ENCODE measurements at places on chromosomes 6 and 20.

- no peak for DNase-seq
These were observed 38.5 kb downstream of the EYA2 start for GRCh38 chr20:46933150-46933549.

DNA sequence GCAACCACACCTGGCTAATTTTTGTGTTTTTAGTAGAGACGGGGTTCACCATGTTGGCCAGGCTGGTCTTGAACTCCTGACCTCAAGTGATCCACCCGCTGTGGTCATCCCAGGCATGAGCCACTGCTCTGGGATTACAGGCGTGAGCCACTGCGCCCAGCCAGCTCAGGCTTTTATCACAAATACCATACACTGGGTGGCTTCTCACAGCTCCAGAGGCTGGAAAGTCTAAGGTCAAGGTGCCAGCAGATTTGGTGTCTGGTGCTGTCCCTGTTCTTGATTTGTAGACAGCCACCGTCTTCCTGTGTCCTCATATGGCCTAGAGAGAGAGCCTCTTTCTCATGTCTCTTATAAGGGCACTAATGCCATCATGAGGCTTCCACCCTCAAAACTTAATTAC lies 25.9 kb downstream of the SHLD1 start:
- DNase-seq, result no peak

GRCh38 chr6:3489961-3490624 lies 33.2 kb upstream of the SLC22A23 start:
- no peak for DNase-seq

DNA sequence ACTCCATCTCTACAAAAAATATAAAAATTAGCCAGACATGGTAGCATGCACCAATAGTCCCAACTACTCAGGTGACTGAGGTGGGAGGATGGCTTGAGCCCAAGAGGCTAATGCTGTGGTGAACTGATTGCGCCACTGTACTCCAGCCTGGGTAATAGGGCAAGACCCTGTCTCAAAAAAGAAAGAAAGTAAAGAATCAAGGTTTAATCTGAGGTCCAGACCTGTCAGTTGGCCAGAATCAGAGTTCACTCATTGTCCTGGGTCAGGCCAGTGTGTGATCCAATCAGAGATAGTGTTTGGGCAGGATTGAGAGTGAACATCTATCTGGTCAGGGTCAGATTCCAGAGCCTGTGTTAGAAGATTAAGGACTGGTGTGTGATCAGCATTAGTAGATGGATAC lies 15.5 kb downstream of the TMEM63B start:
- DNase-seq, result no peak

DNA sequence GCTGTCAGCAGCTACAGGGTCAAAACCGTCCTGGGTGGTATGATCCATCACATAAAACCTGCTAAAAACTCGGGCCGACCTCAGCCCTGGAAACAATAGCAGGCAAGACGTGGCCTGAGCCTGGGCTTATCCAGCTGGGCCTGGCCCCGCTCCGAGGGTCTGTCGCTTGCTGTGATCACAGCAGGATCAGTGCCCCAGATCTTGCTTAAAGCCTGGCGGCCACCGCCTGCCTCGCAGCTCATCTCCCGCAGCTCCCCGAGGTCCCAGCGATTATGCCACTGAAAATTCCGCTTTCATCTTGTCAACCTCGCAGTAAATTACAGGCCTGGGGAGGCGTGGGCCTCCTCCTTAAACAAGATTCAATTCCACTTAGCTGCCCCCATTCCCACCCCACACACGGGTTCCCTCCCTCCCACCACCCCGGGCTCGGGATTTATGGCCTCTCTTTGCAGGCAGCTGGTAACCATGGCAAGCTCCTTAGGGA lies 40.1 kb downstream of the CDH22 start:
- DNase-seq, result no peak

DNA sequence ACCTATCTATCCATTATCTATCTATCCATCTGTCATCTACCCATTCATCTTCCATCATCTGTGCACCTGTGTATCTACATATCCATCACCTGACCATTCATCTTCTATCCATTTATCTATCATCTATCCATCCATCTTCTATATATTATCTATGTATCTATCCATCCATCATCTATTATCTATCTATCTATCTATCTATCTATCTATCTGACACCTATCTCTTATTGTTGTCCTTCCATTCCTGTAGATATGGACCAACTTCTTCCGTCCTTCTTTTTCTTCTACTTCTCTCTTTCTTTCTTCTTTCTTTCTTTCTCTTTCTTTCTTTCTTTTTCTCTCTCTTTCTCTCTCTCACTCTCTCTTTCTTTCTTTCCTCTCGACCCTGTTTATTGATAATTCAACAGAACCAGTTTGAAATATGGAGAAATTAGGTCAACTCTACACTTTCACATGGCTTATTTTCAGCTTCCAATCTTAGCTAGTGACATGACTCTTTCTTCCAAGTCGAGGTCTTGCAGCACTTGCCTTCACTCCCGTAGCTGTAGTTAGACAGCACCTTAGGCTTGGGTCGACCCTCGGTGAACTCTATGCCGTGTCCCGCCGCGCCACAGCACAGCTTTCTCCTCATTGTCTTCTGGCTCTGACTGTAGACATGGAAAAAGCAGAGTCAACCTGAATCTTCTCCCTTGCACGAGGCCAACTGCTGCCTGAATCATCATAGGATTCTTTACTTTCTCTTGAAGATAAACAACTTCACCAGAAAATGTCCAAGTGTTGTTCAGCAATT lies 110.4 kb upstream of the EXOC2 start:
- no peak for DNase-seq

All from AG10803 (cell line).